ENCODE measurements at places on chromosomes 6 and 20.

GRCh38 chr6:157343732-157344131, 20.4 kb upstream of the TMEM242 start:
- DNase-seq, result no peak

DNA sequence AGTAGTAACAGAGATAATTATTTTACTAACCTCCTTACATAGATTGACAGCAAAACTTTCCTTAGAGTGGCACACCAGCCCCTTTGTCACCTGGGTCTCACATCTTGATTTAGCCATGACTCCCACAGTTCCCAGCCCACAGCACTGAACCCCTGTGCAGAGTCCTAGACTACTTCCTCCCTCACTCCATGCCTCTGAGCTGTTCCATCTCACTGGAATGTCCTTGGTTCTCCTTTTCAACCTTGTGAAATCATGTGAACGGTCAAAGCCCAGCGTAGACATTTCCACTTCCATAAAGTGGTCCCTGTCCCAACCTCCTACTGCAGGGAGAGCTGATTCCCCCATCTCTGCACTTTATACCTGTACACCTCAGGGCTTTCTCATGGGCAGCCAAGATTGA, 19.7 kb downstream of the CGA start:
- no peak for DNase-seq

- no peak for DNase-seq
These were observed 4.1 kb downstream of the TCF21 start for GRCh38 chr6:133892813-133893691.

DNA sequence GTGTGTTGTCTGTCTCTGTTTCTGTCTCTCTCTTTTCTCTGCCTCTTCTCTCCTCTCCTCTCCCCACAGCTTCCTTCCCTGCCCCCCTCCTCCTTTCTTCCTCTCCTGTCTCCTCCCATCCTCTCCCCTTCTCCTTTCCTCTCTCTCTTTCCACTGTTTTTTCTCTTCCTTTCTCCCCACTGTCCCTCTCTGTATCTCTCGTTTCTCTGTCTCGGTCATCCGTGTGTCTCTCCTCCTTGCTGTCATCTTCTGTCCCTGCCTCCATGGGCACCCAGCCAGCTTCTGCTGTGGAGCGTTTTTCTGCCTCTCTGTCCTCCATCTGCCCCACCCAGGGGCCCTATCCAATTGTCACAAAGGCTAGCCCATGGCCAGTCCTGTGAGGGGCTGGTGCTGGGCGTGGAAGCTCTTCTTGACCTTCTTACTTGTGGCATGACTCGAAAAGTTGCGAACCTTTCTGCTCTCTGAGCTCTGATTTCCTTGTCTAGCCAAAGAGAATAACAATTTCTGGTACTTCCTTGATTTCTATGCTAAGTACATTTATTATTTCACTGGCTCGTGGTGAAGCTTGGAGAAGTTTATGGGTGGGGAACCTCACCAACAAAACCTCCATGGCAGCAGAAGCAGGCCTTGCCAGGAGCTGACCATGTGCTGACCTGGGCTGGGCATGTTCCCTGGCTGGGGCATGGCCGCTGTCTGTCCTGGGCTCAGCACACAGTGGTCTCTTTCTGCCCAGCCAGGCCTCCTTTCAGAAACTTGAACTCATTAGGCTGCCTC, 69.3 kb downstream of the CEBPB start:
- no peak for DNase-seq

DNA sequence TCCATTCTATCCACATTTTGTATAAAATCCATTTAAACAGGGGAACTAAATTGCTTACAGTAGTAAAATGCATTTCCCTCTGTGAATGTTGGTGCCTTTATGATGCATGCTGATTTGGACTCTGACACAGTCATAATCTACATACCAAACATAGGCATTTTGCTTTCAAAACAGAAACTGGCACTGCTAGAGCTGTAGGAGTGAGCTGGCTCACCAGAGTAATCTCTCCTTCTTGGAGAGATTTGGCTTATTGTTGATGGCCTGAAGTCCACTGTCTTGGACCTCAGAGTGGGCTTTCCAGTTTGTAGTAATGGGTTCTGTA, 363.2 kb upstream of the FLRT3 start:
- DNase-seq, result no peak

GRCh38 chr20:38672504-38672903, 51.8 kb upstream of the SLC32A1 start:
- no peak for DNase-seq

DNA sequence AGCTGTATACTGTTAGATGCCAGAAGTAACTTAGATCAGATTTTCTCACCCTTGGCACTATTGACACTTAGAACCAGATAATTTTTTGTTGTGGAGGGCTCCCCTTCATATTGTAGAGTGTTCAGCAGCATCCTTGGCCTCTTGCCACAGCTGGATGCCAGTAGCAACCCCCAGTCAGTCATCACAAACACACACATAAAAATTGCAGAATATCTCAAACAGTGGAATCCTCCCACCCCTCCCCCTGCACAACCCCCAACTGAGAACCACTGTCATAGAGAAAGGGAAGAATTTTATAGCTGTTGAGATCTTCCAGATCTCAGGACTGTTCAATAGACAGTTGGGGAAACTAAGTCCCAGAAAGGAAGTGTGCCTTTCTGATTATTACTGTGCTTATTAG, 81.2 kb upstream of the VSTM2L start:
- DNase-seq, result no peak

DNA sequence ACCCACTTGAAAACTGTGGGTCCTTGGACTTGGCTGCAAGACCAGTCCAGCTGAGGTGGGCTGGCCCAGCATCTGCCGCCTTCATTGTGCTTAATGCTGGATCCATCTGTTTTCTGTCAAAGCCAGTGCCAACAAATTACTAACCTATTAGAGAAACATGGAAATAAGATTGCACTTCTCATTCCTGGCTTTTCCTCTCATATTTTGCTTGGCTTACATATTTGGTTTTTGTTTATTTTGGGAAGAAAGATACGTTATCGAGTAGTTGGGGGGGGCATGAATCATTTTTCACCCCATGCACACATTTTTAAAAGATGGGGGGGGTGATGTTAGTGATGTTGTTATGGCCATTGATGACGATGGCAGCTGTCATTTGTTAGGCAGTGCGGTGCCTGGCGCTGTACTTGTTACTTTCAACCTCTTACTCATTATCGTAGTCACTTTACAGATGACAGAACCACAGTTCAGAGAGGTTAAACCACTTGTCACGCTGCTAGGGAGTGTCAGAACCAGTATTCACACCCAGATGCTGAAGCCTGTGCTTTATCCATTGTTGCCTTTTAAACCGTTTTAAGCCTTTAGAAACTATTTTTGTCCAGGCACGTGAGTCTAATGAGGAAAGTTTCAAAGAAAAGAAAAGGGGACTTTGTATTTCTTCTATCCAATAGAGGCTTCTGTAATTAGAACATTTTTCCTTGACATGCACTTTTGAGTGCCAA, 180.0 kb downstream of the TMEM242 start:
- peak; percentile 52 for DNase-seq

DNA sequence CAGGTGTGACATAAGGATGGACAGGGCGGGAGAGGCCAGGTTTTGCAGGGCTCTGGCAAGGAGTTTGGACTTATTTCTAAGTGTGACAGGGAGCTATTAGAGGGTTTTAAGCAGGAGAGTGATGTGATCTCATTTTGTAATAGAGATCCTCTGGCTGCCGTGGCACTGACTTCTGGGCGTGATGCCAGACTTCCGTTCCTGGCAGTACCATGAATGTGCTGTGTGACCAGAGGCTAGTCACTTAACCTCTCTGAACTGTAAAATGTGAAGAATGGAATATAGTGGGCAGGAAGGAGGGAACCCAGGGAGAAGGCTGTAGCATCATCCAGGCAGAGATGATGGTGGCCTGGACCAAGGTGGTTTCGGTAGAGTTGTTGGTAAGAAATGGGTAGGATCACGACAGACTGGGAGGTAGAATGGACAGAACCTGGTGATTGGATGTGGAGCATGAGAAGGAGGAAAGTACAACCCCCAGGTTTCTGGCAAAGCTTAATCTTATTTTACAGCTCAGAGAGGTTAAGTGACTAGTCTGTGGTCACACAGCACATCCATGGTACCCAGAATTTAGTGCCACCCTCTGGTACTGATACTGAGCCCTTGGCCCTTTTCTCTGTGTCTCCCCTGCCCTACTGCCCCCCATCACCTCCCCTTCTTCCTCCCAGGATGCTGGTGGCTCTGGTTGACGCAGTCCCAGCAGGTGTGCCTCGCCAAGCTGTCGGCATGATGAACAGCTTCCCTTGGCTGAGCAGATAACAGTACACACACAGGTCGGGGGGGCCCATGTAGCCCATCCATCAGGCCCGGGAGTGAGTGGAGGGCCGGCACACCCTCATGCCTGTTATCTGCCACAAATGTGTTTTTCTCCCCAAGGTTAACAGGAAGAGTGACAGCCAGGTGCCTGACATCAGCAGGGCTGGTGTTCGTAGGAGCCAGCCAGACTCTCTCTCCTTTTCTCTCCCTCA, 52.9 kb upstream of the CTNNBL1 start:
- DNase-seq, result no peak

DNA sequence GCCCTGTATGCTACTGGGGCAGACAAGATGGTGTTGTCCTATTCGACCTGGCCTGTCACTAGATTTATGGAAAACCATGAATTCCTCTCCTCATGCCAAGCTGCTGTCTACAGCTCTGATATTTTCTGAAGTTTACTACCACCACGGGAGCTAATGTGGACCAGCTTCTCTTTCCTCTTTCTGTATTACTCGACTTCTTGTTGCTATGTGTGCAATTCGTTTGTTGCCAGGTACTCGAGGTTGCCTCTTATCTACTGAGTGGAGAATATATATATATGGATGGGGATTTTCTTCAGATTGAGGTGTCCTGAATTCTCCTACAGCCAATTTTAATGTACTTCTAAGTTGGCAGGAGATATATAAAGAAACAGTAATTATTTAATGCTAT, 34.7 kb downstream of the MAN1A1 start:
- peak; percentile 35 for DNase-seq

DNA sequence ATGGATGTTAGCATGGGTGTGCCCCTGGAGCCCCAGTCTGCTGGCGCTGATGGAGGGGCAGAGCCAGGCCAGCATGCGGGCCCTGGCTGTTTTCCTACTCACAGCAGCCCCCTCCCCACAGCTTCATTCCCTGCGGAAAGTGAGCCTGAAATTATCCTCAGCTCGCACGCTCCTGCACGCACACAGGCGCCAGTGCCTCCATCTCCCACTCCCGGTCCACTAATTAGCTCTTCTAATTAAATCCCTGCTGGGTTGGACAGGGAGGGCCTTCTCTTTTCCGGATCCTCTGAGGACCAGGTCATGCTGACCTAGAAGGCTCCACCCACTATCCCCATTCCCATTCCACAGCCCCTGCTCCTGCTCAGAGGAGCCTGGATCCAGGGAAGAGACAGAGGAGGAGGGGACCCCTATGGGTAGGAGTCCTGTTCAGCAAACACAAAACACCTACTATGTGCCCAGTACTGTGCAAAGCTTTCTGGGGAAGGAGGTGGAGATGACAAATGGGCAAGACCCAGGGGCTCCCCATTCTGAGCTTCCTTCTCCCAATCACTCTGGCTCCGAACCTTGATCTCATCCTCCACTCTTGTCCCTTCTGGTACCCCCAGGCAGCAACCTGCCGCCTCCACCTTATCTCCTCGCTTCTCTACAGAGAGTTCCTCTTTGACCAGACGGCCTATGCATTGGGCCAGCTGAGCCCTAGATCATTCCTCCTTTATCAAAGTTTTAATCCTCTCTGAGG, 70.2 kb upstream of the CCDC167 start:
- DNase-seq, result no peak

DNA sequence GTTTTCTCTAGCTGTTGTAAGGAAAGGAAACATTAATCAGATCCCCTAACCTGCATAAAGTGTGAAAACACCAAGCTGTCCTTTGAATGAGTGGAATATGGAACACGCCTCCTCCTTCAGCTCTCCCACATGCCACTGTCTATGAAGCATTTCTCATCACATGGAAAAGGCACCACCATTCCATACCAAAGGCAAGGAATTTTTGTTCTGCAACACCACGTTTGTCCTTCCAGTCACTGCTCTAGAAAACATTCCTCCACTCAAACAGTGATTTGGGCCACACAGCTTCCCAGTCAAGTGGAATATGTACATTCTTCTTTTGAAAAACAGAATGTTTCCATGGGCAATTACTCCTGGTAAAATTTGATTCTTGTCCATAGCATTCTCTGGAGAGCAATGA, 120.1 kb downstream of the OPRM1 start:
- DNase-seq, result no peak

DNA sequence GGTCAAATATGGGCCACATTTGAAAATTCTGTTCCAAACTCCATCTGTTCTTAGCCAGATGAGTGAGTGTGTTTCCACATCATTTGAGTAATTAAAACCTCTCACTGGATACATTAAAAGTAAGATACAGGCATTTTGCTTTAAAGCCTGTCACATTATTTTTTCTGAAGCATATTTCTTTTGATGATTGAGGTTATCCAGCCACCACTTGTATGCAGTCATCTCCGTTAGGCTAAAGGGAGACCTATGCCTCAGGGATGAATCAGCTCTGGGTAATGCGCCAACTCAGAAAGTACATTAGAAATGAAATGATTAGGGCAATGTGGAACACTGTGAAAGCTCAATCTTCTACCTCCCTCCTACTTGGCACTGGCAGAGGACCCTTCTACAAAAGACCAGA, 90.7 kb downstream of the SNAP25 start:
- no peak for DNase-seq

DNA sequence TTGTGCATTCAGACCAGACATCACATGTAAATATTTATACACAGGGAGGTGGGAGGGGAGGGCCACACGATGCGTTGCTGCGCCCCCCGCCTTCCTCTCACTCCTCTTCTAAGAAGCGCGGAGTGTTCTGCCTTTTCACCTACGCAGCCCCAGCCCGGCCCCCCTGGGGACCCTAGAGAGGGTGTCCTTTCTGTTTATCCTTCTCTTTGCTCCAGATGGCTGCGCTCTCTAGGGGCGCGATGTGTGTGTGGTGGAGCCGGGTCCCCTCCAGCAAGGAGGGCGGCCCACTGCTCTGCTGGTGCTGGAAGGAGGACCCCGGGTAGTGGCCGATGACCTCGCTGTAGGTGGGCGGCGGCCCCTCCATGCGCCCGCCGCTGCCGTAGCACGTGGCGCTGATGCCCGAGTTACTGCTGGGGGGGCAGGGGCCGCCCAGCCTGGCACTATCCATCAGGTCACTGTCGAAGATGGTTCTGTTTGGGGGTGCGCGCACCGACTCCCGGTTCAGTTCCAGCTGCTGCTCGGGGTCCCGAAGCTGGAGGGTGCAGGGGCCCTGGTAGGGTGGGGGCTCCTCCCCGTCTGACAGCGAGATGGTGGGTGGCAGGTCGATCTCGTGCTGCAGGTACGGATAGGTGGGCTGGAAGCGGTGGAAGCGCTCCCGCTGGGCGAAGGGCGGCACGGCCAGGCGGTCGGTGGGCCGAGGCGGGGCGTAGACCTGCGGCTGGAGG, 31.8 kb upstream of the ZBP1 start:
- DNase-seq, result no peak

- no peak for DNase-seq
These were observed 11.2 kb upstream of the CDK19 start for GRCh38 chr6:110826236-110827129.

GRCh38 chr20:44247586-44248409, 690 bp downstream of the GDAP1L1 start:
- DNase-seq, result peak; percentile 5

- no peak for DNase-seq
These were observed 12.8 kb downstream of the KCTD20 start for GRCh38 chr6:36455486-36456027.

Data from CD4-positive, alpha-beta T cell treated with Interleukin-10 for 1 hour (primary cell).